ENCODE measurements at places on chromosomes 6 and 20.

- H3K4me3 ChIP-seq, result no peak overlapping the region
- H3K36me3 ChIP-seq, result no peaks in the 10 kb centered on the region
- DNase-seq, result no peak
- no peaks in the 10 kb centered on the region for H3K4me1 ChIP-seq
- H3K27me3 ChIP-seq, result no peaks in the 10 kb centered on the region
- no peak overlapping the region for H3K27ac ChIP-seq
Observed at GRCh38 chr20:15708984-15709598, 864.2 kb downstream of the KIF16B start.

DNA sequence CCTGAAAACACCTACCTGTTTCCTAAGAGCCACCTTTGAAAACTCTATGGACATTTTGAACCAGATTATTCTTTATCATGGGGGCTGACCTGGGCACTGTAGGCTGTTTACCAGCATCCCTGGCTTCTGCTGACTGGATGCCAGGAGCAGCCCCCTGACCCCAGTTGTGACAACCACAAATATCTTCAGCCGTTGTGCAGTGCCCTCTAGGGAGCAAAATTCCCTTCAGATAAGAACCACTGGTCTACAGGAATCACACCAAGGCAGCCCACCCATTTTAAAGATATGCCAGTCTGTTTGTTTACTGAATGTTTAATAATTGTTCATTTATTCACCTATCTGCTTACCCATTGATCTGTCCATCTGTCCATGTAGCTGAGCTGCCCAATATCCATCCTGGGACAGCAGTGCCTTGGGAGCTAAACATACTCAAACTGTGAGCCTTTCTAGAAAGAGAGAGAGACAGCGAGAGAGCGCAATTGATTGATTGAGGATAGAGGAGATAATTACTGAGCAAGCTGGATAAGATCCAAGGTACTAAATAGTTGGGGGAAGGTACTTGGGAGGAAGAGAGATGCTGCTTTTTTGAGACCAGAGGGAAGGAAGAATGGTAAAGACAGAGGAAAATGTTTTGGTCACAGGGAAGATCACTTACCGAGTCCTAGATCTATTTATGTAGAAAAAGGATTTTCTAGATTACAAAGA lies 276.8 kb downstream of the NRN1 start:
- no peaks in the 10 kb centered on the region for H3K27me3 ChIP-seq
- no peaks in the 10 kb centered on the region for H3K36me3 ChIP-seq
- DNase-seq, result peak; percentile 5
- H3K4me1 ChIP-seq, result no peaks in the 10 kb centered on the region

GRCh38 chr6:106046116-106046853 lies 39.9 kb upstream of the PRDM1 start:
- no peaks in the 10 kb centered on the region for H3K27me3 ChIP-seq
- no peak overlapping the region for H3K4me3 ChIP-seq
- no peaks in the 10 kb centered on the region for H3K4me1 ChIP-seq
- no peak overlapping the region for H3K27ac ChIP-seq

DNA sequence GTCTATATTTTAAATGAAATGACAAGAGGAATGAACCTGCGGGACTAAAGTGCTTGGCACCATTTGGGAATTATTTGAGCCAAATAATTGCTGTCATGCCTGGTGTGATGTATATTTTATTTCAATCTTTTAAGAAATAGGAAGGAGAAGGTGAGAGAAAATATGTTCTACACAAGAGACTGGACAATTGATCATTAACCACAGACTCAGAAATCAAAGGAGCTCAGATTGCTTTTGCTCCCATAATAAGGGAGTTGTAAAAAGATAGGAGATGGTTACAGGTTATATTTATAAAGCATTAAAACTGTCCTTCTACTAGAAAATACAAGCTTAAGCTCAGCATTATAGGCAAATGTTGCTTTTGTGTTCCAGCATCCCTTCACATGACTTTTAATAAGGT lies 515.2 kb upstream of the SULF2 start:
- no peaks in the 10 kb centered on the region for H3K4me1 ChIP-seq
- no peaks in the 10 kb centered on the region for H3K27me3 ChIP-seq
- no peak overlapping the region for H3K27ac ChIP-seq
- H3K4me3 ChIP-seq, result no peak overlapping the region
- no peak for DNase-seq

- DNase-seq, result no peak
- H3K4me3 ChIP-seq, result peak overlapping the region; percentile 12
- H3K36me3 ChIP-seq, result no peaks in the 10 kb centered on the region
Observed at GRCh38 chr20:21515300-21516179, 1.7 kb upstream of the NKX2-2 start.

- H3K36me3 ChIP-seq, result no peaks in the 10 kb centered on the region
- no peaks in the 10 kb centered on the region for H3K27me3 ChIP-seq
- H3K4me1 ChIP-seq, result no peaks in the 10 kb centered on the region
- H3K4me3 ChIP-seq, result no peak overlapping the region
Observed at GRCh38 chr6:90144928-90145555, 151.6 kb downstream of the BACH2 start.

DNA sequence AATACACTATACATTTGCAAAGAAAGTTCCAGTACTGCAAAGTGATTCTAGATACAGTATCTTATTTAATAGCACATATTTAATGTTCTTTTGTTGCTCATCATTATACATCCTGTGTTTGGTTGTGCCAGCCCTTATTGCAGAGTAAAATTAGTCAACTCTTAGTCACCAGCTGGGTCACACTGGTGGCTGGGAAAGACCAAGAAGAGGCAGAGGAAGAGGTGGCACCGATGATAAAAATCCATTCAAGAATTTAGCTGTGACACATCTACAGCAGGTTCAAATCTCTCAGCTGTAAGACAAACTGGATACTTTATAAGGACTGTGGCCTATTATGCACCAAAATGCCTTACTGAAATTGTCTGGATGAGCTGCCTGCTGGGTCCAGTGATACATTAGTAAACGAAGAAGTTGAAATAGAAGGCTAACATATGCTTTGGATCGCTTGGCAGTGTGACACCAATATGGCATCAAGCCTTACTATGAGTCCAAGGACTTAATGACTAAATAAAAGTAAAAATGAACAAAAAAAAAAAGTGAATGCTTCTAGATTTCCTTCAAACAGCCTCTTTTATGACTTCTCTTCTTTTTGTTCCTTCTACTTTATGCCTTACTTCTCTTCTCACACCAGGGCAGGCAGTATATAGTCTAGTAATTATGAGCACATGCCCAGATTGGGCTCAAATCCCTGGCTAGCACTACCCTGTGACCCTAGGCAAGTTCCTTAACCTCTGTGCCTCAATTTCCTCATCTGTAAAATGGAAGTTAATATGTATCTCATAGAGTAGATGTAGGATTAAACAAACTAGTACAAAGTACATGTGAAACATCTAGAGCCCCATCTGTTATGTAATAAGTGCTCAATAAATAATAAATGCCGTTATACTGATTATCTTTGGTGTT lies 29.4 kb upstream of the RNF8 start:
- H3K4me3 ChIP-seq, result no peak overlapping the region
- DNase-seq, result no peak
- H3K4me1 ChIP-seq, result peaks cover 20% of the 10 kb centered on the region
- no peaks in the 10 kb centered on the region for H3K27me3 ChIP-seq
- H3K36me3 ChIP-seq, result peaks cover 19% of the 10 kb centered on the region

DNA sequence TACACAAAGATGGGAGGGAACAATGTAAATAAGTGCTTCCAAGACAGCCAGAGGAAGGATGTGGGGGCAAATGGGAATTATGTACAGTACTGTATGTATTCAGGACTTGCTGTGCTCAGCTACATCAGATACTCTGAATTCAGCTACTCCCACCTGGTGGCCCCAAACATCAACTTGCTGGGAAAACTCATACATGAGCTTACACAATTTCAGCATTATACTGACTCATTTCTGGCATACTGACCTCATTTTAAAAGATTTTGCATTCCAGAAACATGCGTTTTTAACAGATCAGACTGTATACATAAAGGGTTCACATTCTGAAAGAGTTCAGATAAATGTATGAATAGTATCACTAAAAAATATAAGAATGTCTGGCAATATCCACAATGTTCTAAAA lies 59.7 kb downstream of the GPX5 start:
- H3K27ac ChIP-seq, result no peak overlapping the region
- no peaks in the 10 kb centered on the region for H3K4me1 ChIP-seq
- no peak overlapping the region for H3K4me3 ChIP-seq
- H3K36me3 ChIP-seq, result no peaks in the 10 kb centered on the region

DNA sequence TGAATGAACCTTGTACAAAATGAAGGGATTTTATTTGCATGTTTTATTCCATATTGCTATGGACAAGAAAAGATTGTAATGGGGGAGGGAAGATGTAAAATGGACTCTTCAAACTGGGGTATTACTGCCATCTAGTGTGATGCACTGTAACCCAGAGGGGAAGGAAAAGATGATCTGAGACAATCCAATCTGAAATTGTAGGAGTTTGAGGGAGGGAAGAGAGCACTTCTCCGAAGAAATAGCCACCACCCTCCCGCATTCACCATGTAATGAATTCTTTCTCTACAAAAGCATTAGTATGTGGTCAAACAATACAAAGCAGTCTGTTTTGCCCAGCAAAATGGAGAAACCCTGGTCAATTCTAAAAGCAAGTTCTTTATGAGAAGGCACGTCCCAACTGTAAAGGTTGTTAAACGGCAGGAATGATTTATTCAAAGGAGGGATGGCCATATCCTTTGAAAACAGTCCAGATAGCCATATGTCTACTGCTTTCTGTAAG lies 679.5 kb upstream of the NRSN1 start:
- no peaks in the 10 kb centered on the region for H3K4me1 ChIP-seq
- H3K27me3 ChIP-seq, result no peaks in the 10 kb centered on the region
- no peak overlapping the region for H3K4me3 ChIP-seq
- no peak for DNase-seq
- no peaks in the 10 kb centered on the region for H3K36me3 ChIP-seq

All from ascending aorta (tissue), 2 donors.